Endodermal cell (in vitro differentiated cells): ENCODE measurements at places on chromosomes 2 and 18. TPM values are rescaled to one million over a fixed set of nuclear protein-coding genes. Genes with fewer than 3 reads are reported as not detected.

DNA sequence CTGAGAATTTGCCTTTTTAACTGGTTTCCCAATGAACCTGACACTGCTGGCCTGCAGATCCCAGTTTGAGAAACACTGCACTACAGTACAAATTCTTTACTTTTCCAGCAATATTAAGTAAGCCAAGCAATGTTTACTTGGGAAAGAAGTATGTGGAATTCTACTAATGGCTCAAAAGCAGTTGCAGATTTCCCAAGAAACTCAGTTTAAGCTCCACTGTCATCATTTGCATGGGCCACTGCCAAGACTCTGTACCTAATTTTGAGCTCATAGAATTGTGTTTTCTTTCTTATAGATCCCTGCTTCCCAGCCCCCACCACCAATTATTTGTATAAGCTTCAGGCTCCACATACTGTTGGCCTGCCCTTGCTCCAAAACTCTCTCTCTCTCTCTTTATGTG lies 676.1 kb downstream of the RNF144A start:
- H3K27me3 ChIP-seq, result no peaks in the 10 kb centered on the region
- DNase-seq, result no peak
- H3K4me1 ChIP-seq, result no peaks in the 10 kb centered on the region

The SKOR2 gene
- total RNA-seq, result 0.18 TPM in 1 of 2 replicates, not detected in the other

The DNAJC5G gene
- not detected in 2 replicates for total RNA-seq

The TLX2 gene
- total RNA-seq, result 0.14 and 0.22 TPM in 2 replicates

The SAG gene
- total RNA-seq, result not detected in 2 replicates
